ENCODE measurements at places on chromosomes 3 and 15.

- no peak for DNase-seq
These were observed 480.3 kb upstream of the ALCAM start for GRCh38 chr3:104886220-104886995.

DNA sequence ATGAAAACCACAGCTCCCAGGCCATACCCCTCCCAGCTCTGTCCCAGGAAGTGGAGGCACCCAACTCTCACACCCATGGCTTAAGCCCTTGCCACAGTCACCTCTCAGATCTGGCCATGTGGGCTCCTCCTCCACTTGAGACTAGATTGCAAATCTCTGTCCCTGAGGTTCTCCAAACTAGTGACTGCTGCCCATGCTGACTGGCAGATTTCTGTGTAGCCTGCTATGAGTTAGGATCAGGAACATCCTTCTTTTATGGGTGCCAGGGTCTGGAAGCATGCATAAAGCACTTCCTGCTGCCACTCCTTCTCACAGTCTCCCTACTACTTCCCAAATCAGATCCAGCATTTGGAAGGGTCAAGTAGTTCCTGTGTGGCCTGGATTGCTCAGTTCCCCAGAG, 59.6 kb upstream of the GOLIM4 start:
- no peak for DNase-seq

- no peak for DNase-seq
These were observed 12.2 kb upstream of the CHSY1 start for GRCh38 chr15:101264011-101264410.

- no peak for DNase-seq
These were observed 188.1 kb upstream of the NSMCE3 start for GRCh38 chr15:29457729-29458128.

DNA sequence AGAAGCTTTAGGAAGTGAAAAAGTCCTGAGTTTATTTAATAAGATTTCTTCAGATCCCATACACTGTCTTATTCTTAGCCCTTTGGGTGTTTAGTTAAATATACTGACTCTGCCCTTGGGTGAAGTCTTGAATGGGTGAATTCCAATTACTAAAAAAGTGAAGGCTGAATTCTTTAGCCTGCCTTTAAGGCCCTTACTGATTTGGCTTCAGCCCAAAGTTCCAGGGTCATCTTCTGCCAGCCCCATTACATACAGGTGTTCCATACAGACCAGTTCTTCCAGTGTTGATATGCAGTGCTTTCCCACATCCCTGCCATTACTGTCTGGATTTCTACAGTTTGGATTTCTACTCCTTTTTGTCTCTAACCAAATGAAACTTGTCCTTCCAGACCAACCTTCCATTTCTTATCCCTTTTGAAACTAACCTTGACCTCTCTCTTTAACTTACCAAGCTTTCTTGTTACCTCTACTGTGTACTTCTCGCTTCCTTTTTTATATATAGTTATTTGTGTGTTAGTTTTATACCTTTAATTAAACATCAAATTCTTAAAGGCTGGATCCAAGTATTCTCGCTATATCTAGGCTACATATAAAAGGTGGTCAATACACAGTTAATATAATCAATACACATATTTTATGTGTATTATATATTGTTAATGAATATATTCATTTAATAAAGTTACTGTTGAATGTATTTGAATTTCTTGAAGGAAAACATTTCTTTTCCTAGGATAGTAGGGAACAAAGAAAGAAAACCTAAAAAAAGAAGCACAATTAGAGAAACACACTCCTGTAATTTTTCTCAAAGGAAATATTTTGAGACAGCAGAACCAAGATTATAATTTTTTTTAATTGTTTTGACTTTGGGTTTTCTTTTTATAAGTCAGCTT, 15.0 kb downstream of the MBNL1 start:
- no peak for DNase-seq

- DNase-seq: no peak
These were observed 68.1 kb downstream of the PFN2 start for GRCh38 chr3:149902498-149903139.

DNA sequence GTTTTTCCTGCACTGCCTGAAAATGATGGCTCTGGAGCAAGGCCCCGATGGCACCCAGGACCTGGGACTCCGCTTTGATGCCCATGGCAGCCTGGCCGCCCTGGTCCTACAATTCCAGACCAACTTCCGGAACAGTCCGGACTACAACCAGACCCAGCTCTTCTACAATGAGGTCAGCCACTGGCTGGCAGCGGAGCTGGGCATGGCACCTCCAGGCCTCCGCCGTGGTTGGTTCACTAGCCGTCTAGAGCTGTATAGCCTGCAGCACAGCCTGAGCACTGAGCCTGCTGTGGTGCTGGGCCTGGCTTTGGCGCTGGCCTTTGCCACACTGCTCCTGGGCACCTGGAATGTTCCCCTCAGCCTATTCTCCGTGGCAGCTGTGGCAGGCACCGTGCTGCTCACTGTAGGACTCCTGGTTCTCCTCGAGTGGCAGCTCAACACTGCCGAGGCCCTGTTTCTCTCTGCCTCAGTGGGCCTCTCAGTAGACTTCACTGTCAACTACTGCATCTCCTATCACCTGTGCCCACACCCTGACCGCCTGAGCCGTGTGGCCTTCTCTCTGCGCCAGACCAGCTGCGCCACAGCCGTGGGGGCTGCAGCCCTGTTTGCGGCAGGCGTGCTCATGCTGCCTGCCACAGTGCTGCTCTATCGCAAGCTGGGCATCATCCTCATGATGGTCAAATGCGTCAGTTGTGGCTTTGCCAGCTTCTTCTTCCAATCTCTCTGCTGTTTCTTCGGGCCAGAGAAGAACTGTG, 10.9 kb downstream of the DISP2 start:
- no peak for DNase-seq

DNA sequence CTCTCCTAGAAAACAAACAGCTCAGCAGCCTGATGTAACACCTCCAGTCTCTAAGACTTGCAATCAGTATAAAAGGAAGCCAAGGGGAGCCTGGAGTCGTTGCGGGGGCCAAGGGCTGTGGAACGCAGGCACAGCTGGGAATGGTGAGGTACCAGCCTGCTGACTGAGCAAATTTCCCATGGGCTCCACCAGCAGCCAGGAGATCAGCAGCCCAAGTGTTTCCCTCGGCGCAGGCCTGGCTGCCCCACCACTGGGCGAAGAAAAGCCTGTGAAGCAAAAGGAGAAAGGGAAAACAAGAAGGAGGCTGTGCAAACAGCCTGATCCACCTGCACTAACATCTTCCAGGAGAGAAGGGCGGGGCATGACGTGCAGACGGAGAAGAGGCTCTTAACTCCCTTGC, 155.3 kb downstream of the SHQ1 start:
- DNase-seq: no peak

- no peak for DNase-seq
These were observed 1.5 kb upstream of the OCA2 start for GRCh38 chr15:28100516-28101195.

- no peak for DNase-seq
These were observed 78.3 kb downstream of the B3GALNT1 start for GRCh38 chr3:161026612-161027510.

GRCh38 chr3:42410370-42411131, at the start of gene LYZL4:
TSS of gene LYZL4 (minus strand) at chr3:42410610. CDS start at chr3:42407251, 3,359 bp downstream.
- DNase-seq: no peak

DNA sequence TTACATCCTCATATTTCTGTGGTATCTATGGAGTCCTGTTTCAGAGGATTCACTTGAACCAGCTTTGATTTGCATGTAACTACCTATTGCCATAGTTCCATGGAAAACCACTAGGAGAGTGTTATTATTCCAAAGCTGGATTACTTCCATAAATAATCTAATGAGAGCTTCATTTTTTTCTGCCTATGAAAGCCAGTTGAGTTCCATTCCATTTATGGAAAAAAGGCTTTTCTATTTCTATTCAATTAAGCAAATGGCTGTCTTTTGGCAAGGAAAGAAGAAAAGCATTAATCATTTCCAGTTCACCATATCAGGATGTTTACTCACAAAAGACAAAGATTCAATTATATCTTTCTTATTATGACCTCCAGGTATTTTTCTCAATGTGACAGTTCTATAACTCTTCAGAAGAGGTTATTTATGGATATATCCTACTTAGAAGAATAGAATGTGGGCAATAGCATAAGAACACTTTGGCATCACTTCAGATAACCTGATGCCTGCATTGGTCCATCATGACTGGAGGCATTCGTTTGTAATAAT, 259.9 kb upstream of the ZPLD1 start:
- DNase-seq: no peak

DNA sequence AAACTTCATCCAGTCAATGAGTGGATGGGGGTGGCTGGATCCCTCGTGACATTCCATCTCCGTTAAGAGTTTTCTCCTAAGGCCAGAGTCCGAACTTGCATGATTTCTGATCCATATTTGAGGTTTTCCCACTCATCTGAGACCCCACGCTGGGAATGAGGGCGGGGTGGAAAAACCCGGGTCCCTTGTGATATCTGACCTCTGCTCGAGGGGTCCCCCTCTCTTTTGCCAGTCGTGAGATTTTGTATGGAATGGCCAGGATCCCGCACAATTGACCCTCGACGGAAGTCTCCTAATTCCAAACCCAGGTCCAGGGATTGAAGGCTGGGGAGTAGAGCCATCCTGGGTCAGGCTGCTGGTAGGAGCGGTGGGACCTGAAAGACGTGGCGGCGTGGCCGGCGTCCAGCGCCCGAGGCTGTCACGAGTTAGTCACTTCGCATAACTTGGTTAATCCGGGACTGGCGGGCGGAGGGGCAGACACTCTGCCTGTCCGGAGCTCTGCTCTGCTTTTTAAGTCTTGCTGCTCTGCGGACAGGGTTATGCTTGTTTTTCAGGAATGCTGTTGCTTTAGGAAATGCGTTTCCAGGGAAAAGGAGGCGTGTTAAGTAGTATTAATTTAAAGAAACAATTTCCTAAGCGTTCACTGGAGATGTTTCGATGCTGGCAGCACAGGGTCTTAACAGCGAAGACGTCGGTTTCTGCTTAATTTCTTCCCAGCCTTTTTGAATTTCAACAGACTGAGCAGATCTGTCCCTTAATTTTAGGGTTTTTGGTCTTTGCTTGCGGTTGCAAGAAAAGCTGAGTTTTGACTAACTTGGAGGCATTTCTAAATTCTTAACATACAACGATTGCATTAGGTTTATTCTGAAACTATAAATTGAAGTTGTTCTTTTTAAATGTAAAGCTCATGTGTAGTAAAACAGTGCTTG, 69.7 kb upstream of the LRRFIP2 start:
- no peak for DNase-seq

DNA sequence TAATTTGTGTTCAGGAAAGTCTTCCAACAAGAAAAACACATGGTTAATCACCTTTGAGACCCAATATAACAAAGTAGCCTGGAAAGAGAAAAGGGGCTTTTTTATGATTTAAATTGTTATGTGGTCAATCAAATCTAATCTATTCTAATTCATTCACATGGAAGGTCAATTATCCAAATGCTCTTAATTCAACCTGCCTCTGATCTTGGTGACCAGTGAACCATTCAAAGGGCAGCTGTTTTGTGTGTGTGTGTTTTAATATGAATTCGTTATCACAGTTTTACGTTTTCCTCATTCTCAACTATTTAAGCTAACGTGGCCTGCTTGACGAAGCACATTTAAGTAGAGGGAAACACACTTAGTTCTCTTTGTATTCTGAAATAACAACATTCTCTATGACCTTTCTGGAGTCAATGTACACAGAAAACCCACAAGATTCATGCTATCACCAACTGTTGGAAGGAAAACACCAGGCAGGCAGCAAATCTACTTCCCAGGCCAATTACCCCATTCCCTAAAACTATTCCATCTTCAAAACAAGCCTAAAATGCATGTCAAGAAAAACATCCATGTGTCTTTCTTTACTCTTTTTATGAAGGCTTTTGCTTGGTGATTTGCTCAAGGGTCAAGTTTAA, 195.4 kb downstream of the SUCLG2 start:
- no peak for DNase-seq

DNA sequence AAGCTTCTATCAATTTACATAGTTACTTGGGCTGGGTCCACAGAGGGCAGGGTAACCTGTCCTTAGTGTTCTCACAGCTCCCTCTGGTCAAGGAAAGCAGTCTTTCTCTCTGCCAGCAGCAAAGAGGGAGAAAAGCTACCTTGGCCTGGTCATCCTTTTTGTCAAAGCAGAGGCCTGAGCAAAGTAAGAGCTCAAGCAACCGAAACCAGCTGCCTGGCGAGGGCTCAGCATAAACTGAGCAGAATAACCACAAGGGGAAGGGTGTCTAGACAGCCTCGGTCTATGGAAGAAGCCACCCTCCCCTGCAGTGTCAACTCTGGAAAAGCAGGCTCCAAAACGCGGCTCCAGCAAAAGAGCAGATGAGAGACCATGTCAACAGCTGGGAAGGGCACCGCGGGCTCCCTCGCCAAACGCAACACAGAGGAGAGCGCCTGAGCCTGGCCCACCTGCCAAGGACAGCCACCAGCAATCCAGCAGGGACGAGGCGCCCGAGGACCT, 17.4 kb downstream of the LRIG1 start:
- no peak for DNase-seq

DNA sequence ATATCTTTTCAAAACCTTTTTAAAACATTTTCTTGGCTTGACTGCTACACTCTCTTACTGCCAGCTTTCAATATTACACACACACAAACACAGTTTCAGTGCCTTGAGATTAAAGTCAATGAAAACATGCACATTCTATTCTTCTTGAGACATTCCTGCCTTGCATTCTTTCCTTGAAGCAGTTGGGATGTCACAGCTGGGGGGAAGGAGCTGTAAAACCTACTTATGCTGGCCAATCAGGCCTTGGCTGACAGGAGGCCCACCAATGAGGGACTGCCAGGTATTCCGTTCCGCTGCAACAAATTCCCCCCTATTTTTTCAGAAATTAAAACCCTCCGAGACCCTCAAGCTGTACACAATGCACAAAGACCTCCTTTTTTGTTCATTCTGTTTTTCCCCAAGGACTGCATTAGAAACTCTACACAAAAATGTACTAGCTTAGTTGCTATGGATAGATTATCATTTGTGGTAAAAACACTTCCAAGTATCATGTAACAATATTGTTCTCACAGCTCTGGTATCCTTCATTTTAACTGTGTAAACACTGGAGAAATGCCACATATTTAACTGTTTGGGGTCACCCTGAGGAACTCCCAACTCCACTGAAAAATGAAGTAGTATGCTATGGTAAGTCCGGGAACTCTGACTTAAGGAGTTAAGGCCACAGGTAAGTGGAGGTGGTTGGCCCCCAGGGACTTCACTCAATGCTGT, 18.5 kb downstream of the FSTL1 start:
- DNase-seq: no peak

- DNase-seq: no peak
These were observed 18.6 kb upstream of the FSTL1 start for GRCh38 chr3:120469440-120469839.

- DNase-seq: no peak
These were observed 320.2 kb downstream of the MEX3B start for GRCh38 chr15:81725590-81725989.

DNA sequence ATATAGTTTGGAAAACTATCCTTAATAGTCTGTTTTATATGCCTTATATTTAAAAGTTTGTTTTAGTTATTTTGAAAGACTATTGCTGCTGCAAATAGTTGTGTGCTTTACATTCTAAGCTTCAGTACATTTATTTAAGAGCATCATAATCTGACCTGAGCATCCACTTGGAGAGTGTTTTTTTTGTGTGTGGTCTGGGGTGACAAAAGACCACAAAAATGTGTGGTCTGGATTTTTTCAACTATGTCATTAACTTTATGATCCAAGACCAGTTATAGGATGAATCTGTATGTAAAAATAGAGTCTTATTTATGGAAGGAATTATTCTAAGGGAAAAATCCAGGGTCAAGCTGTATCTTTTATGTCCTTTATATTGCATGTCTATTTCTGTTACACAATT, 77.4 kb downstream of the SLTM start:
- no peak for DNase-seq
